ENCODE measurements at places on chromosomes 4 and X.
A peak's percentile ranks its signal among the peaks of the same experiment; 100 is the strongest.

DNA sequence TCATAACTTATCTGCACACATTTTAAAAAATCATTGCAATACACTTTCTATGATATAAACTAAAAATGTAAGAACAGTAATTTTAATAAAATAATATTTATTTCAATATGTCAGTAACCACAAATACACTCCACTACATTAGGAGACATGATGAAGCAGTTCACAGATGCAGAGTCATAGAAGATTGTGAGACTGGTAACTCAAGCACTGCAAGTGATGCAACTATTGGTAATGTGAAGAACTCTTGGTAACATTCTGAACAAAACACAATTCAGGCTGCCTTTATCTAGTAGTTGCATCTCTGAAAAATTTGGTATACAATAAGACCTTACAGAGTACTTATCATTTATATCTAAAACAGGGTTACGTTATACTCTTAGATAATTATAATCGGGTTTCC, 52.6 kb upstream of the LRAT start:
- DNase-seq, result no peak

DNA sequence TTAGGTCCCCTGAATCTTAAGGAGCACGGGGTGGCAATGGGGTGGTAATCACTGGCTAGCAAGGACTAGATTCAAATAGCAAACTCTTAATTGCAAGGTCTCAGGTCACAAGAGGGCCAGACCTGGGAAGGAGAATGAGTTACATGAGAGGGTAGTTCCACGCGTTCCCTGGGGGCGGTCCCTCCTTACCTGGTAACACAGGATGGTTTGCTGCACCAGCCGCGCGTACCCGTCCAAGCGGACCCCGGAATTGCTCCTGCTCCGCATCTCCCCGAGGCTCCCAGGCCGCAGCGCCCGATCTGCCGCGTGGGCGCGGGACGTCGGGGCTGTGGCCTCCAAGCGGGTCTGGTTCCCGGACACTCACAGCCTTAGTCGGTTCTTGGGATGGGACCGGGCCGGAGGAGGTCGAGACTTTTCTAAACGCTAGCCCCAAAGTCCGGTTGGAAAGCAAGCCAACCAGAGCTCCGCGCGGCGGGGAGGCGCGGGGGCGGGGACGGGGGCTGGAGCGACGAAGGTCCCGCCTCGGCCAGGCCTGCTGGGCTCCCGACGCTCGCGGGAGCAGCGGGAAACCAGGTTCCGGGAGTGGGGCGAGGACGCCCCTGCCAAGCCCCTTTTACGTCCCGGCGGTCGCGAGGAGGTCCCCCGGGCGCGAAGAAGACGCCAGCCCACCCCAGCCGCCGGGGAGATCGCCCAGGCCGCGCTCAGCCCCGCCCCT, at the start of gene PHKA2:
Gene PHKA2 (minus strand): TSS at position 449 of the 715 bp plus-strand sequence. CDS start 182 bp downstream, at position 267.
- peak; percentile 45 for DNase-seq

- no peak for DNase-seq
Measured at GRCh38 chrX:16222151-16222550, 54.9 kb downstream of the MAGEB17 start.

- DNase-seq, result no peak
Measured at GRCh38 chrX:9706421-9706820, 59.2 kb downstream of the GPR143 start.

DNA sequence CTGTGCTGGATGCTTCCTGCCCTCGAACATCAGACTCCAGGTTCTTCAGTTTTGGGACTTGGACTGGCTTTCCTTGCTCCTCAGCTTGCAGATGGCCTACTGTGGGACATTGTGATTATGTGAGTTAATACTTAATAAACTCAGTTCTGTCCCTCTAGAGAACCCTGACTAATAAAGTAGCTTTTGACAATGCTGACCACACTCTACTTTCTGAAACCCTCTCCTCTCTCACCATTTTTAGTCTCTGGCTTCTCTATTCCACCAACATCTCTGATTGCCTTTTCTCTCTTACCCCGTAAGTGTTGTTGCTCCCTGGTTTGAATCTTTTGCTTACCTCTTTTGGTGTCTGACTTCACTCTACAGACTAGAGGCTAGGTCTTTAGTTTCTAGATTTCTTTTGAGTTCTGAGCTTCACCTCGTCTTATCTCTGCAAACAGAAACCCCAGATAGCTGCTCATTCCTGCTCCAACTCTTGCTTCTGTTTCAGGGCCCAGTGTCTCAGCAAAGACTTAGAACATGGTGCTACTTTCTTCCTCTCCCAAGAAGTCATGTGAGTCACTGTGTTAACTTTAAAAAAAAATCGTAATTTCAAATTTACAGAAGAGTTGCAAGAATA, 11.4 kb downstream of the TMSB4X start:
- no peak for DNase-seq

All from endothelial cell (in vitro differentiated cells).